ENCODE measurements at places on chromosomes 6 and 20. TPM values are rescaled to one million over a fixed set of nuclear protein-coding genes. Genes with fewer than 3 reads are reported as not detected.

Gene NRN1
- total RNA-seq: 15.3 TPM

Gene LRRC73
- total RNA-seq: 0.26 TPM

GRCh38 chr6:122184401-122184827 is 215.0 kb upstream of the HSF2 start:
- DNase-seq: no peak

GRCh38 chr6:41777551-41778285 is 2.0 kb downstream of the FRS3 start:
- DNase-seq: no peak

- no peak for DNase-seq
Measured at GRCh38 chr6:90695316-90695715, 108.4 kb upstream of the MAP3K7 start.

DNA sequence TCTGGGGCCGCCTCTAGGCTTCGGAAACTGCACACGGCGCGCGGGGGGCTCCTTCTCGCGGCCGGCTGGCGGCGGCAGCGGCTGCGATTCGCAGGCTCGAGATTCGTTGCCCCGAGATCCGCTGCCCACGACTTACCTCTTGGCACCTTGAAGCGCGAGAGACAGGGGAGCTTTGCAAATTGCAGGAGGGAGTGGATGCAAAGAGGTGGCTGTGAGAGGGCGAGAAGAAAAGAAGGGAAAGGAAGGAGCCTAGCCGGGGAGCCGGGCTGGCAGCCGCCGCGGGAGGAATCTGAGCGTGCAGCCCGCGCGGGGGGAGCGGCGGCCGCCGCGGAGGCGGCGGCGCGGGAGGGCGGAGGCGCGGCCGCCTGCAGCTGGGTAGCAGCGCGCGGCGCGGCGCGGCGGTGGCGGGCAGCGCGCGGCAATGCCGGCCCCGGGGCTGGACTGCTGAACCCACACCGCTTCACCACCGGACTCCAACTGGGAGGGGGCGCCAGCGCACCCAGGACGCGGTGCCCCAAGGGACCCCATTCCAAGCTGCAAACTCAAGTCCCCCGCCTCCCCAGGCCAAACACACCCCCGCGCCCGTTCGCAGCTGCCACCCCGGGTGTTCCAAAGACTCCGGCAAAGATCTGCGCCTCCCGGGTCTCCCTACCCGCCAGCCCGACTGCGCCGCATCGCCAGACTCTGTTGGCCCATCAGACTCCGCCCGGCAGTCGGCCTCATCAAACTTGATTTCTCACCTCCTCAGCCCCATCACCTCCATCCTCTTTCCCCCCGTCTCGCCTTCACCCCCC is 44.2 kb upstream of the SUPT3H start:
- DNase-seq: peak; percentile 57

GRCh38 chr6:143191361-143191760 is 130.7 kb downstream of the AIG1 start:
- no peak for DNase-seq

Gene F13A1
- not detected for total RNA-seq

DNA sequence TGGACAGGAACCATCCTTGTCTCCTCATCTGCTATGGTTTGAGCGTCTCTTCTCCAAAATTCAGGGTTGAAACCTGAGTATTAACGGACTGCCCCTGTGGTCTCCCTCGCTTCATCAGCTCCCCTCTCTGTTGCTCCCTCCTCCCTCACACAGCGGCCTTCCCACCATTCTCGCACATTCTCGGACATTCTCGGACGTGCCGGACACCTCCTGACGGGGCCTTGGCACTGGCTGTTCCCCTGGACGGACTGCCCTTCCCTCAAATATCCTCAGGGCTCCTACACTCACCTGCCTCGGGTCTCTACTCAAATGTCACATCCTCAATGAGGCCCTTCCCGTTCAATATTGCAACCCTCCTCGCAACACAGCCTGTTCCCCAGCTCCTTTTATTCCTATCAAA is 115.8 kb downstream of the TBC1D7 start:
- no peak for DNase-seq

Gene CYP39A1
- not detected for total RNA-seq

Gene KIAA1755
- not detected for total RNA-seq

- peak; percentile 47 for DNase-seq
Measured at GRCh38 chr6:166341464-166341863, 881 bp downstream of the SFT2D1 start.

- DNase-seq: peak; percentile 89
Measured at GRCh38 chr6:30722280-30723112, 2.3 kb downstream of the TUBB start.

Gene OVOL2
- total RNA-seq: not detected

Gene SULF2
- total RNA-seq: 0.70 TPM

DNA sequence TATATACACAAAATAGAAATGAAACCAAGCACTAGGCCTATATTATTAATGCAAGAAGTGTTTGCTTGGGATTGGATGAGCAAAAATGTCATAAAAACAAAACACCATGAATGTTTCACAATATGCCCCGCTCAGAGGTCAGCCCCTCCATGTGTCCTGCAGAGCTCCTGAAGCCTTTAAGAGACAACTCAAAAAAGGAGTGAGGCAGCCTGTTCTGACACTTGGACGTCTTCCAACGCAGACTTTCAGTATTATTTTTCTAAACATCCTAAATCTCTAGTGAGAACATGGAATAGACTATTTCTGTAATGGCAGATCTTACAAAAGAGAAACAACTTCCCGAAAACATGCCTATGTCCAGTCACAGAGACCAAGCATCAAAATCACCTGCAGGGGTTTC is 322.6 kb downstream of the PRKN start:
- DNase-seq: no peak

Gene CD24
- not detected for total RNA-seq

GRCh38 chr6:129748212-129748900 is 38.4 kb upstream of the ARHGAP18 start:
- peak; percentile 77 for DNase-seq

DNA sequence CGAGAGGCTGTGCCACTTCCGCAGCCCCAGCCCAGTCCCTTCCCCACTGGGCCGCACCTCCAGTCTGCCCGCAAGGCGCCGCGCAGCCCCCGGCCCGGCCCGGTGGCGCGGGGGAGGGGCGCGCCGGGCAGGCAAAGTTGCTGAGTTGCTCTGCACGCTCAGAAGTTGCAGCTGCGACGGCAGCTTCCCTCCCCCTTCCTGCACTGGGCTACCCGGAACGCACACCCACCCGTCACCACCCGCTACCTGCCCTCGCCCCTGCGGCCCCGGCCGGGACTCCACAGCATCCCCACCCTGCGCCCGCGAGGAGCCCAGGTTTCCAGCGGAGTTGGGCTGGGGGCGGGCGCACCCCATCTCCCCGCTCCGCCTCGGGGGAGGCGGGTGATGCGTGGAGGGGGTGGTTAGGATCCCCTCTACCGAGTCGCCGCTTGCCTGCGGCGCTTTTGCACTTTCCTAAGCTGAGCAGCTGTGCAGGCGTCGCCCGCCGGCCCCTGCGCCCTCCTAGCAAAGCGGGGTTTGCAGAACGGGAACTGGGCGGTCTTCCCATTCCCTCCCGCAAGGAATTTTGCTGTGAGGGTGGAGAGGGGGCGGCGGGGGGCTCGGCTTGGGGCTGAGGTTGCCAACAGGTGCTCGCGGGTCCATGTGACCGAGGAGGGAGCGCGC is 55.9 kb upstream of the RREB1 start:
- peak; percentile 54 for DNase-seq

GRCh38 chr20:47164140-47164539 is 192.4 kb downstream of the ZMYND8 start:
- no peak for DNase-seq

Gene MEP1A
- not detected for total RNA-seq

Gene FOXO3
- 12.3 TPM for total RNA-seq

GRCh38 chr20:48492715-48493070 is 335.1 kb downstream of the PREX1 start:
- DNase-seq: no peak

DNA sequence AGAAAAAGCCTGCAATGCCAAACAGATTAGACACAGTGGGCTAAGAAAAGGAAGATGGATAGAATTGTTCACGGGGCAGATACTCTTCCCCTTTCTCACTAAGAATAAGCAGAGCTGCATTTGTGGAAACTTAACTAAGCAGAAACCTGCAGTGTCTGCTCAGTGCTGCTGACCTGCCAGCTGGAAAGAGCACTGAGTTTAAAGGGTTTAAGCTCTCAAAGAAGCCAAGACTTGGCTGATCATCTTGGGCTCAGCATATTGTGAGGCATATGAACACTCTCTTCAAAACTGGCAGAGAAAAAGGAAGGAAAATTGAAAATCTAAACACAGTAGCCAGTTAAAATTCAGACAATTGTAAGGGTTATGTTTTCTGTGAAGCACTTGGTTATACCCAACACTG is 711.1 kb upstream of the EPHA7 start:
- no peak for DNase-seq

DNA sequence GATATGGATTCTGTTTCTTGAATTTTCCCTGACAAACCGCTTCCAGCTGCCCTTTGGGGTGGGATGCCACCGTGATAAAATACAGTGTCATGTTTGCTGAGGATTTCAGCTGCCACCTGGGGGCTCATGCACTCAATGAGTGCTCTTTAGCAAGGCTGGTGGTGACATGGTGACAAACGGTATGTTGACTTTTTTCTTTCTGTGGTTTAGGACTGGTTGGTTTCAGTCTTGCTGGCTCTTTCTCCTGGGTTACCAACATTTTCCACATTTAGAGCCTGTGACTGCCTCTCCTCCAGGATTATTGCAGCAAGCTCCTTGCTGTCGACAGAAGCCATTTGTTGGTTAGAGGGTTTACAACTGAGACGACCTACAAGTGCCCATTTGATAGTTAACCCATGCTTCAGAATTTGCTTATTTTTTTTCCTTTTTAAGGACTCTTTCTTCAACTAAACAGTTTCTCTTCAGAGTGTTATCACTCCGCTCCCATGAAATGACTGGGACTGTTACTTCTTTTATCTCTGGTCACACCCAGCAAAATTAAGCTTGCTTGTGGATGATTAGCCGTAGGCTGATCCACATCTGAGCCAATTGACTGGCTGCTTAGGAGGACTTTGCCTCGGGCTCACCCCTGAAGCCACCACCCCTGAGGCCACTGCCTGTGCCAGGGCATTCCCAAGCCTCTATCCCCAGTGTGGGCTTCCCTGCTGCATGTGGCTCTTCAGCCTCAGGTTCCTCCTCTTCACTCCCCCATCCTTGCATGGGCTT is 48.4 kb upstream of the CDYL start:
- no peak for DNase-seq

- DNase-seq: no peak
Measured at GRCh38 chr6:146110990-146111389, 82.1 kb downstream of the GRM1 start.

- DNase-seq: no peak
Measured at GRCh38 chr6:7419065-7419464, 29.5 kb downstream of the RIOK1 start.

- no peak for DNase-seq
Measured at GRCh38 chr20:31811796-31812728, 7.1 kb upstream of the MYLK2 start.

Gene SOX12
- total RNA-seq: 5.8 TPM
